ENCODE measurements at places on chromosomes 3 and 15.

- DNase-seq: no peak
Observed at GRCh38 chr3:152742368-152743347, 92.3 kb upstream of the P2RY1 start.

GRCh38 chr15:74421302-74422245 is 12.2 kb downstream of the SEMA7A start:
- DNase-seq: no peak

DNA sequence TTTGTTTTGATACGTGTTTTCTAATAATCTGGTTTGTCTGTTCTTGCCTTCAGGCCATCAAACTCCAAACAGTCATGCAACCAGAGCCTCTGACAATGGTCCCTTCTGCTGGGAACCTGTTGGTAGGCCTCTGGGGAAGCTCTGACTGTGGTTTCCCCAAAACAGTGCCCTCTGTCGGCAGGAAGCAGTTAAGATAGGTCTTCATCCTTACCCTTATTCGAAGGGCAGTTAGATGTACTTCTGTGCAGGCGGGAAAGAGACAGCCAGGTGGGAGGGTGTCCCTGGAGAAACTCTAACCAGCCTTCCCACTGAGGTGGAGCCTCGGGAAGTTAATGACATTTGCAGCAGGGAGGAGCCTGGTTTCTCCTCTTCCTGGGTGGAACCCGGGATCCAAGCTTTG is 81.6 kb upstream of the CHMP2B start:
- DNase-seq: no peak

- DNase-seq: no peak
Observed at GRCh38 chr3:54053211-54053610, 69.1 kb upstream of the CACNA2D3 start.

DNA sequence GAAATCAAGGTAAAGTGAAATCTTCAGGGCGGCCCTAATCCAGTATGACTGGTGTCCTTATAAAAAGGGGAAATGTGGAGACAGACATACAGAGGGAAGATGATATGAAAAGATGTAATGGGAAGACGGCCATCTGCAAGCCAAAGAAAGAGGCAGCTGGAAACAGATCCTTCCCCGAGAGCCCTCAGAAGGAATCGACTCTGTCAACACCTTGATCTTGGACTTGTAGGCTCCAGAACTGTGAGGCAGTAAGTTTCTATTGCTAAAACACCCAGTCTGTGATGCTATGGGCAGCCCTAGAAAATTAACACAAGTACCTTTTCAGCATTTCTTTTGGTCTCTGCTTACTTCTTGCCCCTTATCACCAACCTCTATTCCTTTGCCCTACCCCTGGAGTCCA is 174.7 kb upstream of the TPM1 start:
- no peak for DNase-seq

DNA sequence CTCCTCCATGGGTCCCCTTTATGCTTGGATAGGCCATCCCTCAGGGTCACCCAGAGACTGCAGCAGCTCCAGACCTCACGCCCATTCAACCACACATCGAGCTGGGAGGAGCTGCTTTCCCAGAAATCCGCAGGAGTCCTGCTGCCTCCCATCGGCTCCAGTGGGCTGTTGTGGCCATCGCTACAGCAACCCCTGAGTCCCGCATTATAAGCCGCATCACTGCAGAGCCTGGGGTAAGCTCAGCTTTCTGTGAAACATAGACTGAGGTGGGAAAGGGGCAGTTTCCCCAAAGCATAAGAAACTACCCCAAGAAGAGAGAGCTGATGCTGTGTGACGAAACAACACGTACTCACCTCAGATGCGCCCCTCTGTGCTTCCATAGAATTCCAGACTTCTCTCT is 35.7 kb downstream of the MRPL46 start:
- no peak for DNase-seq

GRCh38 chr3:187319699-187320302 is 28.3 kb upstream of the MASP1 start:
- peak; percentile 60 for DNase-seq

GRCh38 chr3:72093270-72093991 is 308.5 kb upstream of the PROK2 start:
- DNase-seq: no peak

- no peak for DNase-seq
Observed at GRCh38 chr3:61947456-61947855, 386.1 kb downstream of the PTPRG start.

GRCh38 chr3:170100944-170101343 is 63.1 kb downstream of the GPR160 start:
- DNase-seq: no peak

DNA sequence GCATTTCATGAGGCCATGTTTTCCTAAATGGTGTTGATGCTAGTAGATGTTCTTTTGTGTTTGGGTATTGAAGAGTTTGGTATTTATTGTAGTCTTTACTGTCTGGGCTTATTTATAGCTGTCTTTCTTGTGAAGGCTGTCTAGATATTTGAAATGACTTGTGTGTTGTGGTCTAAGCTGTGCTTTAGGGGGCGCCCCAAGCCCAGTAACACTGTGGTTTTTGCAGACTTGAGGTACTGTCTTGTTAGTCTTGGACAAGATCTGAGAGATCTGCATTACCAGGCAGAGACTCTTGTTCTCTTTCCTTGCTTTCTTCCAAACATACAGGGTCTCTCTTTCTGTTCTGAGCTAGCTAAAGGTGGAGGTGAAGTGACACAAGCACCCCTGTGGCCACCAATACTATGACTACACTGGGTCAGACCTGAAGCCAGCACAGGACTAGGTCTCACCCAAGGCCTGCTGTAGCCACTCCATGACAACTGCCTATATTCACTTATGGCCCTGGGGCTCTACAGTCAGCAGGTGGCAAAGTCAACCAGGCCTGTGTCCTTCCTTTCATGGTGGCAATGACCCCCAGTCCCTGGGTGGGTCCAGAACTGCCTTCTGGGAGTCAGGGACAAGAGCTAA is 152.1 kb upstream of the TBC1D5 start:
- DNase-seq: peak; percentile 20

- DNase-seq: no peak
Observed at GRCh38 chr15:52406601-52407000, 111.0 kb upstream of the MYO5C start.

DNA sequence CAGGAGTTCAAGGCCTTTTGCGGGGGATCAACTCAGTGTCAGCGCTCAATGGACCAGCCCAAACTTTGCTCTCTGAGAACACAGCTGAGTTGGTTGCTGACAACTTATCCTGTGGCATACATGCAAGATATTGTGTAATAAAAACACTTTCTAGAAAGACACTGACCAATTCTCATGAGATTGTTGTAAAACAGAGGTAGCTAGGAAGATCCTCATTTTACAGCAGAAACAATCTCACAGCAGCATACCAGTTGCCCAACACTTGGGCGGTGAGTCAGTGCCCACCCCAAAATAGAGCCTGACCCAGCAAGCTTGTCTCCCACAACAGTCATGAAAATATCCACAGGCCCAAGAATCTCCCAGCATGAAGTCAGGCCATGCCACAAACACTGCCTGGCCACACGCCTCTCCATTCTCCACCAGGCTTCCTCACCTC is 18.2 kb downstream of the KLHL6 start:
- no peak for DNase-seq

- no peak for DNase-seq
Observed at GRCh38 chr3:108907194-108907593, 46.5 kb downstream of the GUCA1C start.

GRCh38 chr3:134956844-134957243 is 161.8 kb downstream of the EPHB1 start:
- no peak for DNase-seq

GRCh38 chr15:39282663-39283208 is 298.1 kb upstream of the THBS1 start:
- no peak for DNase-seq

DNA sequence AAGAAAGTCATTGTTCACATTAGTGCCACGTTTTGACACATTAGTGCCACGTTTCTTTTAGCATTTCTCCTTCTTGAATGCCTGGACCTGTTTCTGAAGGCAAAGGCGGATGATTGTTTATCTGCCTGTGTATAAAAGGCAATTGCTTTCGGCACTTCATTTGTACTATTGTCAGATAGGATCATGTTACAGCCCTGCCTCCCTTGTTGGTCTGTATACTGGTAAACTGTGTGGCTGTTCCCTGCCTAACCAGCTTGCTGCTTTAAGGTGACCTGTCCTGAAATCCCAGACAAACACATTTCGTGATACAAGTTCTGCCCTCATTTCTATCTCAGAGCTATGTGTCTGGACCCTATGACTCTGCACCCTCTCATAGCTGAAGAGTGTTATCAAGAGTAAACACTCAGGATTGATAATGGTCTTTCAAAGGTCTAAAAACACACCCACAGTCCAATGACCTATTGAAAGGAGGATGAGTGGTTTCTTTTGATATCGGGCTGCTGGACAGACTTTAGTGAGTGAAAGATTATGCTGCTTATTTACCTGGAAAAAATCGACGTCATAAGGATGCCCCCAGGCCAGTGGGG is 276.3 kb upstream of the MCTP2 start:
- DNase-seq: no peak

- DNase-seq: no peak
Observed at GRCh38 chr3:147497286-147497685, 88.1 kb downstream of the ZIC1 start.

GRCh38 chr3:46130631-46131310 is 77.3 kb downstream of the CCR1 start:
- no peak for DNase-seq

GRCh38 chr15:63331456-63331855 is 50.2 kb downstream of the CA12 start:
- DNase-seq: no peak

DNA sequence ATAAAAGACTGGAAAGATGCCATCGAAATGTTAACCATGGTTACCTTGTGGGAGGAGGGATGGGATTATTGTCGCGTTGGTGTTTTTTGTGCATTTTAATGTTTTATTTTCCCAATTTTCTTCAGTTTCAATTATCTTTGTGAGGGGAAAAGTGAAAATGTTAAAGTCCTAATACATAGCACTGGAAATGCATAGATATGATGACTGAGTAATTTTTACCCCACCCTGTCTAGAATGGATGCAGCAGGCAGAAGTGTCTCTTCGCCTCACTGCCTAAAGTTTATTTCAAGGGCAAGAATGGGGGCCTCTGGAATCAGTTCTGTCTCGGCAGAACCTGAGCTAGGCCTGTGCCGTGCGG is 11.5 kb downstream of the FOXL2 start:
- DNase-seq: no peak
